ENCODE measurements at places on chromosomes 13 and 19. TPM values are rescaled to one million over a fixed set of nuclear protein-coding genes. Genes with fewer than 3 reads are reported as not detected.

DNA sequence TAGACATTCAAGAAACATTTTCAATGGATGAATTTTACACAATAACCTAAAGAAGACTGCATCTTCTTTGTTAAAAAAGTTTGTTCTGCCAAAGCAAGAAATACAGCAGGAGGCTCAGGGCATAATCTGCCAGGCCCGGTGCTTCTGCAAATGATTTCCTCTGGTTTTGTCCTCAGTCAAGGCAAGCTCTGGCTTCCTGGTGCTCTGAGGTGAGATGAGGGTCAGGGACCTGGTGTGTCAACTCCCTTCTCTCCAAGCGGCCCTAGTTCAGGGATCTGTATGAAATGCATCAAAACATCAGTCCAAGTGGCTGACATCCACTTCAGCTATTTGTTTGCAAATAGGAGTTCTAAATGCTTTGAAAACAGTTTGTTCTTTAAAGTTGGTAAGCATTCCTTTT is 31.6 kb downstream of the LACC1 start:
- DNase-seq = no peak

DNA sequence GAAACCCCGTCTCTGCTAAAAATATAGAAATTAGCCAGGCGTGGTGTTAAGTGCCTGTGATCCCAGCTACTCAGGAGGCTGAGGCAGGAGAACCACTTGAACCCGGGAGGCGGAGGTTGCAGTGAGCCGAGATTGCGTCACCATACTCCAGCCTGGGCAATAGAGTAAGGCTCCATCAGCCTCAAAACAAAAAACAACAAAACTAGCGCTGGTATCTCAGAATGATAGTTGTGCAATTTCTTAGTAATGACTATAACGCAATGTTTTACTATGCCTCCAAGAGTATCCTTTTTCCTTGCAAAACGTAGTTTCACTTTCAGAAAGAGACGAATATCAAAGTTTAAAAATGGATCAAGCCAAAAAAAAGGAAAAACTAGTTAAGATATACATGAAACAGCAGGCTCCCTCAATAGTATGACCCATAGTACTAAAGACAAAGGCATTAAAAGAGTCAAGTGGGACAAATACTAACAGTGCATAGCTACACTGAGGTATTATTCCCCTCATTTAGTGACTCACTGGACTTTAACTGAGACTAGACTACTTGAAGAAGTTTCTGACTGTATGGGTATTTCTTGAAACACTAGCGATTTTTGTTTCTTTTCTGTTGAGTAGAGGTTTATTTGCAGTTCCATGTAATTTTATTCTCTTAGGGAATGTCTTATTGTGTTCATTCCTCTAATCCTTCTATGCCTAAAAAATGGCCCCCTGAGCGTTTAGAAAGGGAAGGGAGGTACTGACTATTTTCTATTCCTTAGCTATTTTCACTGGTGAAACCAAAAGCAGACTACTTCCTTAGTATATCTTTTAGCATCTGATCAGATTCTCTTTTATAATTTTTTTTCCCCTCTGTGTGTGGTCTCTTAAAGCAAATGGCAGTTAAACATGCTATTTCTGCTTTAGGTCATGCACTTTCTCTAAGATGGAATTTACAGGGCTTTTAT is 10.4 kb upstream of the ITM2B start:
- no peak for DNase-seq

DNA sequence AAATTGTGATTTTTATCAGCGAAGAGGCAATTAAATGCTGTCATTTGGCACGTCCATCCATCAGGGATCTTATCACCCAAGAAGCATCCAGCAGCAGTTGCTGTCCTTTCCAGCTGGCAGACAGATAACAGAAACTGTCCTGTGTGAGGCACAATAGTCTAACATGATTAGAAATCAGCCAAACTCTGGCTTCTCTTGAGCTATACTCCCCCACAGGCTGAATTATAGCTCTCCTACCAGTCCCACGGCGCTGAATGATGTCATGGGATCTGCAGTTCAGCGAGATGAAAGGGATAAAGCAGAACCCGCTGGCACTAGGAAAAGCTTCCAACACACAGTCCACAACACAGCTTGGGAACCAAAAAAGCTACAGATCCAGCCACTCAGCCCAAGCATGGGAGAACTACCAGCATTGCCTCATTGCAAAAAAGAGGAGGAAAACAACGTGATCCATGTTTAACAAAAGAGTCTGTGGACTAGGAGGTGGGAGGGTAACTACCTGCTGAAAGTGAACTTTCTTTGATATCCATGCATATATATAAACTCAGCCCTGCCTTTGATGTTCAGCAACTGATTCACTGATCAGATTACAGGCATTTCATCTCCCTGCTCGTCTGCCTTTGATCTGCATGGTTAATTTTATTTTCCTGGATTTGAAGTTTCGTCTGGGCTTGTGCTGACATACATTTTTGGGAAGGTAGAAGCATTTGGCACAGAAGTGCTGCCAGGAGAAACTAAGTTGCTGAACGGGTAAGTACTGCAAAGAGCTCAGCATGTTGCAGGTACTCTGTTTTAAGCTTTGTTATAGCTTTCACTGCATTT is at the start of gene TNFRSF19:
Gene TNFRSF19 (plus strand): TSS at position 314 of the 822 bp plus-strand sequence. CDS start 19,772 bp downstream, outside the sequence.
- DNase-seq = peak; percentile 8

DNA sequence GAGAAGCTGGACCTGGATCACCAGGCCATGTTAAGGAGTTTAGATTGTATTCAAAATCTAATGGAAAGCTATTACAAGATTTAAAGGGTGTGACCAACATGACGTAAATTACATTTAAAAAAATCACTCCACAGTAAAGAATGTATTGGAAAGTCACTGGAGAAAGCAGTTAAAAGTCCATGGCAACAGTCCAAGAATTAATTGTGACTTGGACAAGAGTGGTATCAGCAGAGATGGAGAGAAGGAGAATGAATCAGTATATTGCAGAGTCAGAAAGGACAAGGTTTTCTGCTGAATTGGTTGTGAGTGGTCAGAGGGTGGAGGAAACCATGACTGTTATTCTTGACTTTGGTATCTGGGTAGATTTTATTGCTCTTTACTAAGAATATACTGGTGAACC is 535.1 kb upstream of the SLITRK1 start:
- no peak for DNase-seq

- DNase-seq = no peak
These were observed 102.0 kb downstream of the CACNA1A start for GRCh38 chr19:13404236-13404635.

DNA sequence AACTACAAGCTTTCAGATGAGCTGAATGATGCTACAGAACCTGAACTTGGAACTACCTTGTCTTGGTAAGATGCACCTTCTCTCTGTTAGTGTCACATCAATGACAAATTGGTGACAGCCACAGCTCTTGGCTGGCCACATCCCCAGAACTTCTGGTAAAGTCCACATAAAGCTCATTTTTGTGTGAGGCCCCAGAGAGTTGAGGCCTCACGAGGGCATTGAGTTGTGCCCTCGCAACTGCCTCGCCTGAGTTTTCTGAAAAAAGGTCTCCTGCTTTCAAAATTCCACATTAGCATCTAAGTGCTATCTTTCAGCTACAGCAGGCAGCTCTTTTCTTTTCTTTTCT is 42.6 kb downstream of the MRPL57 start:
- no peak for DNase-seq

- peak; percentile 69 for DNase-seq
These were observed 26.5 kb downstream of the MAN2B1 start for GRCh38 chr19:12639901-12640613.

DNA sequence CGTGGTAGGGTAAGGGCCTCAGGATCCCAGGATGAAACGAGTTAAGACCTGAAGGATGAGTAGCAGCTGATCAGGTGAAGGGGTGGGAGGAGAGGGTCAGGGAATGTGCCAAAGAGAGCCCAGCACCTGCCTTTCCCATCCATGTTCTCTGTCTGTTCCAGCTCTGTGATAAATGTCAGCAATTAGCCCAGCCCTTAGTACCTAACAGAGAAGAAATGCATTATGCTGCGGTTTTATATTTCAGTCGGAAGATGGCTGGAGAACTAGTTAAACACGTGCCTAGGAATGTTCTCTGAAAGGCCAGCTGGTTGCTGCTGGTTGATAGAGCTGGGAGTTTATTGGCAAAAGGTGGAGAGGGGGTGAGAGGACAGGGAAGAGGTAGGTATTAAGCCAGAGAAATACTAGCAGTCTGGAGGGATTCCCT is 268.2 kb downstream of the SHISA2 start:
- no peak for DNase-seq

DNA sequence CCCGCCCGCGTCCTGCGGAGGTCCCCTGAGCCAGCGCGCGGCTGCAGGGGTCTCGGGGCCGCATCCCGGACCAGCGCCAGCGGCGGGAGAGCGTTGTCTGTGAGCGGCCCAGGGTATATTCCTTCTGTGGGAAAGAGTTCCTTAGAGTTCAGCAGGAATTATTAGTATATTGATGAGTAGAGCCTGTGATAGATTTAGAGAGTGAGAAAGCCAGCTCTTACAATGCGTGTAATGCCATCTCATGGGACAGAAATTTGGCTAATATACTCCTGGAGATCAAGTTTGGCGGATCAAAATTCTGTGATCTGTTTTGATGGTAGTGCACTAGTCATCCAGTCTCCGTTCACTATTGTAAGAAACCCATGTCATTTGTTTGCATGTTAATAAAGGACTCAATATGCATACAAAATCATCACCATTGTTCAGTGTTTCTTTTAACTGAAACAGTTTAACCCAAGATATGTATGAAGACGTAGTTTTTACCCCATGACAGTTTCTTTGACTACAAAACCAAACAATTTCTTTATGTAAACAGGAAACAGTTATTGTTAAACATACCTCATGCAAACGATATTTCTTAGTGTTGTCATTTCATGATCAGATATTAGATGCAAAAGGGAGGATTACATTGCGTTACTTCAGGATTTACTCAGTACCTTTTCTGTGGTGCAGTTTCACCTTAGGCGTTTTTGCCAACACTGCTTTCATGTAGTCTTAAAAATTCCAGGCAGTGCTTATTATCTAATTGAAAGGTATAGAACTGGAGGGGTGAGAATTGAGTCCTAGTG is 9.9 kb downstream of the TNFRSF19 start:
- DNase-seq = peak; percentile 12

The EFNA2 gene
- total RNA-seq = 1.1 TPM

GRCh38 chr13:86757236-86757978 is 913.8 kb upstream of the SLITRK5 start:
- no peak for DNase-seq

DNA sequence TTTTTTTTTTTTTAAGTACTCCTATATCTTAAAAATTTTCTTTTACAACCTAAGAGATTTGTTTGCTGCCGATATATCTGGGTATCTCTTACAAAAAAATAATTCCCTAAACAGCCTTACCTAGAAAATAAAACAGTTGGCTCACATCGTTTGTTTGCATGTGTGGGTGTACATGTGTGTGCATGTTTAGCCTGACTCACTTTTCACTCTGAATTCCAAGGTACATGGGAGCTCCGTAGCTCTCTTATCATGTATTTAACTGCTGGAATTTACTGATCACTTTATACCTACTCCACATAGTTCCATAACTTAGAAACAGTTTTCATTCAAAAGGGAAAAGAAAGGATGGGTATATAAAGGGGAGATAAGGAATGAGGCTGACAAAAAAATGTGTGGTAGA is 616.5 kb downstream of the GPC6 start:
- DNase-seq = no peak

The ERICH4 gene
- total RNA-seq = not detected
